Cardiac muscle cell (in vitro differentiated cells and primary cell): ENCODE measurements at places on chromosomes 2 and 18. TPM values are rescaled to one million over a fixed set of nuclear protein-coding genes. Genes with fewer than 3 reads are reported as not detected.

- no peak overlapping the region for H3K4me3 ChIP-seq
- no peak overlapping the region for H3K27ac ChIP-seq
- no peaks in the 10 kb centered on the region for H3K4me1 ChIP-seq
- H3K36me3 ChIP-seq = no peaks in the 10 kb centered on the region
Measured at GRCh38 chr2:145595296-145595695, 1075.4 kb upstream of the ZEB2 start.

DNA sequence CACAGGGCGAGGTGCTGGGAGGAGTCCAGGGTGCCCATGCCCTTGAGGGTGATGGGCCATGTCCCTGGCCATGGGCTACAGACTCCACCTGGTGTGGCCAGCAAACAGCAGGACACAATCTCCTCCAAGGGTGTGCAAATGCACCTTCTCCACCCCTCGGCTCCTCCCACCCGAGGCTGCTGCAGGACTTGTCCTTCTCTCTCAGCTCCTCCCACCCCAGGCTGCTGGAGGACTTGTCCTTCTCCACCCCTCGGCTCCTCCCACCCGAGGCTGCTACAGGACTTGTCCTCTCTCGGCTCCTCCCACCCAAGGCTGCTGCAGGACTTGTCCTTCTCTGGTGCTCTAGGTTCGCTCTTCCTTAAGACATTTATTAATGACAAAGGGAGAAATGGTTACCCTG is 57.3 kb upstream of the SNTG2 start:
- no peak overlapping the region for H3K4me3 ChIP-seq
- no peaks in the 10 kb centered on the region for H3K4me1 ChIP-seq
- H3K27me3 ChIP-seq = peaks cover 35% of the 10 kb centered on the region
- H3K27ac ChIP-seq = no peak overlapping the region
- peak; percentile 2 for DNase-seq

- H3K27me3 ChIP-seq = peaks cover 2% of the 10 kb centered on the region
- H3K4me1 ChIP-seq = peaks cover 7% of the 10 kb centered on the region
- no peaks in the 10 kb centered on the region for H3K36me3 ChIP-seq
- no peak for DNase-seq
- no peak overlapping the region for H3K4me3 ChIP-seq
- H3K27ac ChIP-seq = no peak overlapping the region
Measured at GRCh38 chr2:241903121-241904010, 33.8 kb downstream of the RTP5 start.

DNA sequence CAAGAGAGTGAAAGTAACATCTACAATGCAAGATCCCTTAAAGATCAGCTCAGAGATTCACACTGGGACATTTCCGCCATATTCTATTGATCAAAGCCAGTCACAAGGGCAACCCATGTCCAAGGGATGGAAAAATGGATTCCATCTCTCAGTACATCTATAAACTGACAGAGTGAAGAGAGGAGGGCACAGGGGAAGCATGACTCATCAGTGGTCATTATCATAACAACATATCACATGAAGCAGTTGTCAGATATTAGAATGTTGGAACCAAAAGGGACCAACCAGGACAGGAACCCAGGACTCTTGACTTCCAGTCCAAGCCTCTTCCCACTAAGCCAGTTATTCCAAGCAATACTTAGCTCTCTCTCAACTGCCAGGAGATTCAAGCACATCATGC is 54.9 kb upstream of the IGFBP2 start:
- H3K27me3 ChIP-seq = no peaks in the 10 kb centered on the region
- no peak overlapping the region for H3K27ac ChIP-seq
- H3K36me3 ChIP-seq = no peaks in the 10 kb centered on the region
- H3K4me3 ChIP-seq = no peak overlapping the region

GRCh38 chr2:192546565-192546964 is 351.8 kb upstream of the TMEFF2 start:
- DNase-seq = no peak
- H3K27ac ChIP-seq = no peak overlapping the region
- H3K4me1 ChIP-seq = no peaks in the 10 kb centered on the region
- no peaks in the 10 kb centered on the region for H3K27me3 ChIP-seq

DNA sequence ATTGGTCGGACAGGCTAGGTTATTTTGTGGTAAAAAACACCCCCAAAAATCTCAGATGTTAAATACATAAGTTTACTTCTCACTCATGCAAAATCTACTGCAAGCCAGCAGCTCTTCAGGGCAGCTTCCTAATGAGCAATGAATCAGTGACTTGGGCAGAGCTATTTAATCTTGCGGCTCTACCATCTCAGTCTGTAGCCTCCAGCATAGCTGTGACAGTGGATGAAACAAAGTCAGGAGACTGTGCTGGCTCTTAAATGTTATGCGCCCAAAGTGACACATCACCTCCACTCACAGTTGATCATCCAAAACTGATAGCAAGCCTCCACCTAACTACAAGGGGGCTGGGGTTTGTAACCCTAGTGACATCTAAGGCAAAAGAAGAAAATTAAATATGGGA is 571.9 kb downstream of the METTL4 start:
- no peak for DNase-seq
- H3K36me3 ChIP-seq = no peaks in the 10 kb centered on the region
- H3K27ac ChIP-seq = no peak overlapping the region
- no peak overlapping the region for H3K4me3 ChIP-seq
- H3K27me3 ChIP-seq = no peaks in the 10 kb centered on the region

DNA sequence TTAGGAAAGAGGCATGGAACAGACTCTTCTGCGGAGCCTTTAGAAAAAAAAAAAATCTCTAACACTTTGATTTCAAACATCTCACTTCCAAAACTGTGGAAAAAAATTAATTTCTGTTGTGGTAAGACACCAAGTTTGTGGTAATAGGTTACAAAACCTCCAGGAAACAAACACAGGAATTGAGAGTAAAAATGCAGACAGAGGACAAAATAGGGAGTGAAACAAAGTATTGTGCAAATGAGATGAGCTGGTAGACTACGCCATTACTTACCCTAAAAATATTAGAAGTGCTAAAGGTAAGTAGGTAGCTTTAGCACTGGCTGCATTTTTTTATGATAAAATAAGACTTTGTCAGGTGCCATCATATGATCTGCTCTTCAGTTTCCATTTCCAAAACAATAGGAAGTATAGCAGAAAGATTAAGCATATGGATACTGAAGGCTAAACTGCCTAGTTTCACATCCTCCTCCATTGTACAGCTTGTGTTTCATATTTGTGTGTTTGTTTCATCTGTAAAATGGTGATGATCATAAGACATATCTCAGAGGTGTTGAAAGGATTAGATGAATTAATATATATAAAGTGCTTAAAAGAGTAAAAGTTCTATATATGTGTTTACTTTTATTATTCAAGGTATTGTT is 309.2 kb downstream of the NR4A2 start:
- no peaks in the 10 kb centered on the region for H3K36me3 ChIP-seq
- no peaks in the 10 kb centered on the region for H3K4me1 ChIP-seq
- no peak overlapping the region for H3K27ac ChIP-seq
- no peaks in the 10 kb centered on the region for H3K27me3 ChIP-seq

DNA sequence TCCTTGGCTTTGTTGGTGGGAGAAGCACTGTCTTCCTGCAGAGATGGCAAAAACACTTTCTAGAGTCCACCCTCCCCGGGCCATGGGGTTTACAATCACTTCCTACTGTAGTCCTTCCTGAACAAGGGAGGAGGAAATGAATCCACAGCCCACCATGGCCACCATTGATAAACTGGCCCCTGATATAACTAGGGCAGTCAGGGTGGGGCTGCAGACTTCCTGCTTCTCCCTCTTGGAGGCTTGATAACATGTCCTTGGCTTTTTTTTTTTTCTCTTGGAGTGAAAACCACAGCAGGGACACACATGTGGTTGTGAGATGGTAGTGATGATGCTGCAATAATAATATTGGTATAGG is 437.8 kb downstream of the ZNF521 start:
- H3K27ac ChIP-seq = no peak overlapping the region
- no peaks in the 10 kb centered on the region for H3K36me3 ChIP-seq
- DNase-seq = no peak

The AMMECR1L gene
- 6.6 and 8.2 TPM in 2 replicates for polyA plus RNA-seq

The NTSR2 gene
- polyA plus RNA-seq = not detected in 2 replicates

The RASGRP3 gene
- 21.3 and 46.3 TPM in 2 replicates for polyA plus RNA-seq

The SNTG2 gene
- polyA plus RNA-seq = 1.0 and 1.4 TPM in 2 replicates

The DSG4 gene
- not detected in 2 replicates for polyA plus RNA-seq

The CHRNG gene
- polyA plus RNA-seq = 0.28 and 0.37 TPM in 2 replicates

The MAP2 gene
- polyA plus RNA-seq = 0.27 and 0.68 TPM in 2 replicates
